HS-27A (cell line): ENCODE measurements at places on chromosomes 11 and 22.

DNA sequence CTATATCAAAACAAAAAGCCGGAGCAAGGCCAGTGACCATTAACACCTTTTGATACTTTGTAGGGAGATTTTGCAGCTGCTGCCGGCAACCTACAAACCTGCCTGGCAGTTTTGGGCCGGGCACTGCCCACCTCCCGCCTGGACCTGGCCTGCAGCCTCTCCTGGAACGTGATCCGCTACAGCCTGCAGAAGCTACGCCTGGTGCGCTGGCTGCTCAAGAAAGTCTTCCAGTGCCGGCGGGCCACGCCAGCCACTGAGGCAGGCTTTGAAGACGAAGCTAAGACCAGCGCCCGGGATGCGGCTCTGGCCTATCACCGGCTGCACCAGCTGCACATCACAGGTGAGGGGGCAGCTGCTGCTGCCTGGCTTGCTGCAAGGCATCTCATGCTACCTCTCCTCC lies 34.2 kb downstream of the SHISA8 start:
- DNase-seq = no peak

DNA sequence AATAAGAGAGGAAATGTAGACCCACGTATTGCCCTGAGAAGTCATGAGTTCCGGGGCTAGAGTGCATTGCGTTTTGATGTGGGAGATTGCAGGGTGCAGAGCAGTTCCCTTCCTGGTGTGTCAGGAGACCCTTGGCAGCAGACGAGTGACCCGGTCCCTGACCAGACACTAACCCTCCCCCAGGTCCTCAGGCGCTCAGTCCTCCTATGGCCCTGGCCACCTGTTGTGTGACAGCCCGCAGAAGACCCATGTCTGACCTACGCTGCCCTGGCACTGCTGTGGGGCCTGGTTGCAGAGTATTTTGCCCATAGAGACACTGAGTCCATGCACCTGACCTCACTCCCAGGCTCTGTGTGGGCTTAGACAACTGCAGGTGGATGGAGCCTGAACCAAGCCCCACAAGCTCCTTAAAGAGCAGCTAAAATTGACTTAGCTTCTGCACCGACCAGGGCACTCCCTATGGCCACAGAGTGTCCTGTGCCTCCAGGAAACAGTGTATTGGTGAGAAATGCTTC lies 833.8 kb downstream of the TBC1D22A start:
- DNase-seq = no peak

DNA sequence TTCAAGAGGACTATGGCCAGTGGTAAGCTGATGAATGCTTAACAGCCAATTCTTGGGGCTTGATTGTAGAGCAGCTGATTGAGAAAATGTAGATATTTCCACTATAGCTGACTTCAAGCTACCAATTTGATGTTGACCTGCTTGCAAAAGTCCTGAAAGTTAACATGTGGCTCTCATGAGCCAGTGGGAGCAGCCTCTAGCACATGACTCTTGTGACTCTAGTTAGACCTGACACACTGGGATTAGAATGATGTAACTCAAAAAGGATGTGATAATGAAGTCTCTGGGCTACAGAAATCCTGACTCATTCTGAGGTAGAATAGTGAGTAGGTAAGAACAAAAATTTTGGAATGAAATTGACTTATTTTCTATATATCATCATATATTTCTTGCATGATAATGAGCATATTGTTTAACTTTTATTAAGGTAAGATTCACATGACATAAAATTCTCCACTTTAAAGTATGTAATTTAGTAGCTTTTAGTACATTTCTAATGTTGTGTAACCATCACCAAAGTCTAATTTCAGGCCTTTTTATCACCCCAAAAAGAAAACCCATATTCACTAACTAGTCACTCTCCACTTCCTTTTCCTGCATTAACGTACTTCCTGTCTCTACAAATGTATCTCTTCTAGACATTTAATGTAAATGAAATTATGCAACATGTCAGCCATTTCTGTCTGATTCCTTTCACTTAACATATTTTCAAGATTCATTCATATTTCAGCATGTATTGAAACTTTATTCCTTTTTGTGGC lies 16.1 kb upstream of the OR52H1 start:
- no peak for DNase-seq

DNA sequence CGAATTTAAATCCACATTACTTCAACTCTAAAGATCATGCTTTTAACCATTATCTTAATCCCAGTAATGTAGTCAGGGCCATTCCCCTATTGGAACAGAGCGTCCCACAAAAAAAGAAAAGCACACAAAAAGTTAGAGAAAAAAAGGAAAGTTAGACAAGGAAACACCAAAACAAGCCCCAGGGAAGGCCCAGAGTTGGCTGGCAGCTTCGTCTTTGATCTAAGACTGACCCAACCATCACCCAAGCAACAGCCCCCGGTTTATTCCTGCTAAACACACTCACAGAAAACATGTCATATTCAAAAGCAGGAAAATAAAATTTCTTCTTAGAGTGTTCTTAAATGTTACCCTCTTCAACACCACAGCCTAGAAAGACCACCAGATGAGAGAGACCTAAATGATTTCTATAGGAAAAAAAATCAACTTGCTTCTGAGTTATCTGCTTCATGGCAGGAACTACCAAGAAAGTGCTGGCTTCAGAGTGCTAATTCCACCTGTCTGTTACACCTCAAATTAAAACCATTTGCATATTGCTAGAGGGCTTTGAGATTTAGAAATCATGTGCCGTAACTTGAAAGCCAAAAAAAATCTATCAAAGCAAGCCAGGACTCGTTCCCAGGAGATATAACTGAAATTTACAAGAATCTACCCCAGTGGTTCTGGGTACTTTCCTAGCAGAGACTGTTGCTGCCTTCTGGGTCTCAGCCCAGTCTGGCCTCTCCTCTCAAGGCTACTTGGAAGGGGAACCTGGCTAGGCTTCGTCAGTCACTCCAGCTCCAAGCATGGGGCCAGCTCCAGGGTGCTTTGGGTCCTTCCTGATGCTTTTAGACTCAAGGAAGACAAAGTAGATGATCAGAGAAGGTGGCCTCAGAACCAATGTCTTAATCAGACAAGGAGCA lies 31.2 kb downstream of the POU2AF3 start:
- no peak for DNase-seq

DNA sequence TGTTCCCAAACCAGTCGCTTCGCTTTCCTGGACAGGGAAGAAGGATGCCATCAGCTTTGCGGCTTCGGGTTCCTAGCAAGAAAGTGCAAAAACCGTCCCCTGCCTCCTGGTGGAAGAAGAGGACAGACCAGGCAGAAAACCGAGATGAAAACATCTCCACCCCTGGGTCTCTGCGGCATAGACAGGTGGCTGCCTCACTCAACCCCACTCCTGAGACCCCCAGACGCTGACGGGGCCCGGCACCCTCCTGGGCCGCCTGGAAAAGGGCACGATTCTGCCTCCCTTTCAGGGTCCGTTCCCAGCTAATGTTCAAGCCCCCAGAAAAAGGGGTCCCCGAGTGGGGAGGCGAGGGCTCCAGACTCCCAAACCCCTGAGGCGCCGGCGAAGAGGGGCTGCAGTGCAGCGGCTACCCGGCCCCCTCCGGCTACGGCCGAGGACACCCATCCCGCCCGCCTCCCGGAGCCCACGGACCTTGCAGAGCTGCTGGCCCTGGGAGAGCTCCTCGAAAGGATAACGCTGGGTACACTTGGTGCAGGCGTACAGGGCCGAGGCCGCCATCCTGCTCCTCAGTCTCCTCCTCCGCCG lies 569 bp downstream of the FAM76B start:
- DNase-seq = peak; percentile 20

GRCh38 chr11:107665018-107665417 lies 46.8 kb downstream of the SLN start:
- DNase-seq = no peak

DNA sequence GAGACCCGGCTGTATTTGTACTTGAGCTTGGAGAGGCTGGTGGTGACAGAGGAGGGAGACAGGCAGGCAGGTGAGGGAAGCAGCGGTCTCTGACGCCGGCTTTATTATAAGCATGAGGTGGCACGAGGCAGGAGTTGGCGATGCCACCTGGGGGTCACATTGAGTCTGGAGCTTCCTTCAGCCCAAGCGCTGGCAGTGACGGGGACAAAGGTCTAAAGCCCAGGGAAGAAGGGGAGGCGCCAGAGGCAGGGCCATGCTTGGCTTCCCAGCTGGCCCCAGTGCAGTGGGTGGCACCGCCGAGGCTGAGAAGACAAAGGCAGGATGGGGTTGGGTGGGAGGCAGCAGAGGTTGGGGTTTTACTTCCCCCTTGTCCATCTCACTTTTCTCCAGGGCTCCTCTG lies 4.5 kb downstream of the FXYD2 start:
- DNase-seq = no peak

DNA sequence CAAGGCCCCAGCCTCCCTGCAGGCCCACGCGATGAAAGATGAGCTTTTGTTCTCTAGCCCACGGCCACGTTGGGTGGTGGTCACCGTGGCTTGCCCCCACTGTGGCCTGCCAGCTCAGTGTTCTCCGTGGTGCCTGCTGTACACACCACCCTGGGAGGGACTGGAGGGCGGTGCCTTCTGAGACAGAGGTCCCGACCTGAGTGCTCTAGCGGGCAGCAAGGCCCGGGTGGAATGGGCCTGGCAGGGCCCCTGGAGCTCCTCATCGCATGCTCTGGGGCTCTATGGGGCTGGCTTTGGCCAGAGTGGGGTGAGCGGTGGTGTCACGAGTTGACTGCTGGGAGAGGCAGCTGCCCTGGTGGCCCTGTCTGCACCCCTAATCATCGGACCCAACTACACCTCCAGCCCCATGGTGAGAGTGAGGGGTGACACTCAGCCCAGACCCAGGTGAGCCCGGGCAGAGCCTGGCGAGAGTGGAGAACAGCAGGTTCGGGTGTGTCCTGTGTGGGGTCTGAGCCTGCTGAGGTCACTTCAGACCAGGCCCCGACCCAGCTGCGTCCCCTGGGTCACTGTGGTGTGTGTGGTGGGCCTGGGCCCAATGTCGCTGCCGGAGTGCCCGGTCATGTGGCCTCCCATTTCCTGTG lies 541.9 kb downstream of the TBC1D22A start:
- DNase-seq = no peak

DNA sequence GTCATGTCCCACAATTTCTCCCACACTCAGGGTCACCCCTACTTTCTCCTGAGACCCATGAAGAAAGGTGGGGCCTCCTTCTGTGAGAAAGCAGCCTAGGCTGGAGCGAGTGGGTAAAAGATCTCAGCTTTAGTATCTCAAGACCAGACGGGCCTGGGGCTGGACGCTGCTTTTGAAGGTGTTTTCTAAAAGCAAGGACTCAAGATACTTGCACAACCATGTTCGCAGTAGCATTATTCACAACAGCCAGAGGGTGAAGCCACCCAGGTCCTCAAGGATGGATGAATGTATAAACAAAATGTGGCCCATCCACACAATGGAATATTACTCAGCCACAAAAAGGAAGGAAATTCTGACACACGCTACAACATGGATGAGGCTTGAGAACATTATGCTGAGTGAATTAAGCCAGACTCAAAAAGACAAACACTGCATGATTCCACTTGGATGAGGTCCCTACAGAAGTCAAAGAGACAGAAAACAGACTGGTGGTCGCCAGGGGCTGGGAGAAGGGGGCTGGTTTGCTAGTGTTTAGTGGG lies 10.6 kb downstream of the SHANK2 start:
- DNase-seq = no peak

GRCh38 chr11:19903620-19904069 lies 191.0 kb downstream of the NAV2 start:
- peak; percentile 66 for DNase-seq

DNA sequence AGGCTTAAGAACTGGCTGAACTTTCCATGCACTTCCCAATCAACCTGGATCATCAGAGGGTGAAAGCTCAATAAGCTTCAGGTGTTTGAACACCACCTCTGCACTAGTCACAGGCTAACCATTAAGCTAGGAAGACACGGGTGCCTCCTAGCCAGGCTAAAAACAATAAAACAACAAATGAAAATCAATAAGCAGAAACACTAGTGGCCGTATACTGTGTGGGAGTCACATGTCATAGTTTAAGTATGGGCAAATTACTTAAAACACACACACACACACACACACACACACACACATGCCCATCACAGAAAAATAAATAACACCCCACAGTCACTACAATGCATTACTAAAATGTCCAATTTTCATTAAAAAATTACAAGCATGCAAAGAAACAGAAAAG lies 85.2 kb downstream of the APOL5 start:
- DNase-seq = no peak
